ENCODE measurements at places on chromosomes 16 and 17.

DNA sequence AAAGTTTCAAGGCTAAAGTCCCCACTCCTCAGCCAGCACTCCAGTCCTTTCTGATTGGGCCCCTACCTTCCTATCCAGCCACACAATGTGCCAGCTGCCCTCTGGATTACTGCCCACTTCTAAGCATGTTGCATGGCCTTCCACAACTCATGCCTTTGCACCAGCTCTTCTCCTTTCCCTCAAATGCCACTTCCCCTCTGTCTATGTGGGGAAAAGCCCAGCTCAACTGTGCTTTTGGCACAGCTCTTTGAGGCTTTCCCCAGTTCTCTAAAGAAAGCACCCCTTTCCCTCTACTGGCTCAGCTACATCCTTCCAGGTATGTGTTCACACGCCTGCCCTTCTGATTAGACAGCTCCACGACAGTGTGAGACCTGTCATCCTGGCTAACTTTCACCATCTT is 18.5 kb downstream of the GTF3C1 start:
- no peak for DNase-seq

GRCh38 chr17:28985950-28986713 is 19.7 kb downstream of the SEZ6 start:
- no peak for DNase-seq

- no peak for DNase-seq
Observed at GRCh38 chr16:81357711-81358260, 43.0 kb downstream of the GAN start.

DNA sequence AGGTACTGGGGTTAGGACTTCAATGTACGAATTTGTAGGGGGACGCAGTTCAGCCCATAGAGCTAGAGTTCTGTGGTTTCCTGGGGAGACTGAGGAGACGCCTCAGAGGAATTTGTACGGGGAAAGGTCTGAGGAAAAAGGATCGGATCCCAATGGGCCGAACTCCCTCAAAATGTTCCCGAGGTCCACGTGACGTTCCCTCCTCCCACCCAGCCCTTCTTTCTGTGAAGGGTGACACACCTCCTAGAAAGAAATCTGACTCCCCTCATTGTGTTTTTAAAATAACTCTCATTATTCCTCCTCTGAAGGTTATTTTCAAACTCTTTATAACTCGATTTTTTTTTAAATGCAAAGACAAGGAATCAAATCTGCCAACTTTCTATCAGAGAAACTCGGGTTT is 8.6 kb downstream of the RGS9 start:
- DNase-seq = no peak

DNA sequence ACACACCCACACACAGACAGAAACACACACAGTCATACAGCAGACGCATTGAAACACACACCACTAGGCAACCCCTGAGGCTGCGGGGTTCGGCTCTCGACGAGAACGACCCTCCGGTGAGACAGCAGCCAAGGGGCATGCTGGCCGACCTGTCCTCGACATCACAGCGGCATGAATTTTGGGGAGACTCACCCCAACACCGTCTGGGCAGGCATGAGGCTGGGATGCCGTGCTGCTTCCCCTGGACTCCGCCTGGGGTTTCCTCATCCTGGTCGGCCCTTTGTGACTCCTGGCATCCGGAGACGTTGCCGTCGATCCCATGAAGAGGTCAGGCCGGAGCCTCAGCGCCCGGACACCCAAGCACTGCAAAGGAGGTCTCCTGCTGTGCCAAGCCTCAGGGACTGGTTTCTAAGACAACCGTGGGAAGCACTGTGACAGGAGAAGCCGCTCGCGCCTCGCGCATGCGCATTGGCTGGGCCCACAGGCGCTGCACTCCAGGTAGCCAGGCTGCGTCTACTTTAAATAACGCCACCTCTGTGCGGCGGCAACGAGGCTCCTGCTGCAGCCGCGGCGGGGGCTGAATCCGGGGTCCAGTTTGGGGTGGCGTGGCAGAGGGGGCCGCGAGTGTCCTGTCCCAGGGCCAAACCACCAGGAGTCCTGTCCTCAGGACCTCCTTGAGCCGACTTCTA is 13.8 kb upstream of the KCNJ18 start:
- DNase-seq = no peak

All from cerebellar nuclear complex (tissue), 1 donor.